ENCODE measurements at places on chromosomes 12 and 14. TPM values are rescaled to one million over a fixed set of nuclear protein-coding genes. Genes with fewer than 3 reads are reported as not detected.

DNA sequence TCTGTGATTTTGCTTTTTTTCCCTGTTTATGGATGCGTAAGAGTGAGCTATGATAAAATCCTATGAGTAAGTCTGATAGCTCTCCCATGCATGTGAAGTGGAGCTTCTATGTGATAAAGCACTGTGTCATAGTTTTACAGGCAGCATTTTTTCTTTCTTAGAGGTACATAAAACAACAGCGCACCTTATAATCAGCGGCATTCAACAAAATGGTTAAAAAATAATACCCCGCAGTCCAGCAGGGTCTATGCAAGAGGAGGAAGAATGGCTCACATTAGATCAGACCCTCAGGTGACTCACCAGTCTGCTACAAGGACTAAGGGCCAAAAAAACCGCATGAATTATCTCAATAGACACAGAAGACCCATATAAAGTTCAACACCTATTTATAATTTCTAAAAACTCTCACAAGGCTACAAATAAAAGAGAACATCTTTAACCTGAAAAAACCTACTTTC lies 33.0 kb upstream of the TMEM179 start:
- DNase-seq = no peak

Gene GPX2
- not detected for polyA plus RNA-seq

GRCh38 chr14:104797115-104798044 lies 1.8 kb upstream of the AKT1 start:
- no peak for DNase-seq

Gene NGDN
- 34.5 TPM for polyA plus RNA-seq

DNA sequence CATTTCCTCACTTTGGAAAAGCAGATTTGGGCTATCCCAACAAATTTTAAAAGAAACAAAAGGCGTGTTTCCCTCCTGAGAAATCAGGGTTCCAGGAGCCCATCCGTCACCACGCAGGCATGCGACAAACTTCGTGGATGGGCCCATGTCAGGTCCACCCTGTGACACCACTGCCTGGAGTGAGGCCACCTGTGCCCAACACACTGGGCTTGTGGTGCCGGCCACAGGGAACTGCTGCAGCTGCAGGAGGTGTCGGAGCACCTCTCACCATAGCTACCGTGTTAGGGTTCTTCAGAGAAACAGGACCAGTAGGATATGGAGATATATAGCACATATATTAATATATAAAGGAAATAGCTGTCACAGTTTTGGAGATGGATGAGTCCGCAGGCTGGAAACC lies 53.0 kb upstream of the BCL11B start:
- no peak for DNase-seq

DNA sequence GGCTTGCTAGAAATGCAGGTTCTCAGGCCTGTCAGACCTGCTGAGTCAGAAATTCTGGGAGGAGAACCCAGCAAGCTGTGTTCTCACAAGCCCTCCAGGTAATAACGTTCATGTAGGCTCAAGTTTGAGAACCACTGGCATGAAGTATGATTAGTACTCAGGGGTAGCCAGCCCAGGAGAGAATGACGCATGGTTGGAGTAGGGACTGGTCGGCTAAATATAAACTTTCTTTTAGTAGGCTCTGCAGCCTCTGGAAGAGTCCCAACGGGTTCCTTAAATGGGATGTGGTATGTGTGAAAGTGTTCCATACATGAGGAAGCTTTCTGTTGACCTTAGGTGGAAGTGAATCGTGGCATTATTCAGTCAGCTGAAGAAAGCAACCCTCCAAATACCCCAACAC lies 209.3 kb downstream of the SLC41A2 start:
- no peak for DNase-seq

GRCh38 chr12:92034083-92034482 lies 111.6 kb downstream of the BTG1 start:
- DNase-seq = no peak

GRCh38 chr12:7934889-7935492 lies 996 bp downstream of the SLC2A3 start:
- DNase-seq = no peak

DNA sequence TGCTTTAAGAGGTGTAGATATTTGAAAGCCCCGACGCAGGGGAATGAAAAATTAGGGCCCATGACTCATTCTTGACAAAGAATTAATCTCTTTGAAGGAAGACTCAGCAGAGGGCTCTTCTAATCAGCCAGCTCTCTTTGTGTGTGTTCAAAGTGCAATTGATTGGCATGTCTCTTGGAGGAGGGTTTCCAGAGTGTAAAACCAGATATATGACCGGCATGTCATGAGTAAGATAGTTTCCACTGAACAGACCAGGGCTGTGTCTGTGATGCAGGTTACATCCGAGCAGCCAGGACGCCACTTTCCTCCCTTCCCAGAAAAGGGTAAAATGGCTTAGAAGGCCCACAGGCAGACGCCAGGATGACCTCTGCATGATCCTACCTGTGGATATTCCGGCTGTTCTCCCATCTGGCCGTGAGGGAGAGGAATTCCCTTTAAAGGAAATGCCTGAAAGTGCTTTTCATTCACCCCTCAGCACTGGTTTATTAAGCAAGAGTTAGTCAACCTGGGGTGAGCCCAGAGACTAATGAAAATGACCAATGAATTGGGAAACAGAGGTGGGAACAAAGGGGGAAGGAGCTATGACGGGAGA lies 7.2 kb upstream of the KRT75 start:
- DNase-seq = no peak

GRCh38 chr14:43056106-43056505 lies 1449.4 kb downstream of the LRFN5 start:
- DNase-seq = no peak

Gene LRP1-AS
- not detected for polyA plus RNA-seq

DNA sequence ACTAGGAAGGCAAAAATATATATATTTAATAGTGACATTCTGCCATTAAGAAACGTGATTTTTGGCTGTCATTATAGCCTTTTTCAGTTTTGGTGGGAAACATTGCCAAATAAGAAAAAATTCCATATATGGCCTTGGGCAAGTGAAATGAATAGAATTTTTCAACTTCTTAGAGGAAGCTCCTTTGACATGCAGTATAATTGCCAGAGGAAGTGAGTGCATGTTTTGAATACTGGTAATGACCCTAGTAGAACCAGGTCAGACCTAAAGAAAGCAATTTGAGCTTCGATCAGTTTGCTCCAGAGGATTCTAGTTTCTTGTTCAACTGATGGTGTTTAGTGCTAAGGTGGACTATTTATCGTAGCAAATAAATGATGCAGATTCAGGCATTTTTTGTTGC lies 26.2 kb upstream of the TRIM9 start:
- no peak for DNase-seq

Gene KRT8
- polyA plus RNA-seq = 31.1 TPM

Gene MLEC
- polyA plus RNA-seq = 34.3 TPM

Gene MIPOL1
- polyA plus RNA-seq = 1.1 TPM

GRCh38 chr12:94062796-94063635 lies 85.4 kb upstream of the PLXNC1 start:
- DNase-seq = no peak

DNA sequence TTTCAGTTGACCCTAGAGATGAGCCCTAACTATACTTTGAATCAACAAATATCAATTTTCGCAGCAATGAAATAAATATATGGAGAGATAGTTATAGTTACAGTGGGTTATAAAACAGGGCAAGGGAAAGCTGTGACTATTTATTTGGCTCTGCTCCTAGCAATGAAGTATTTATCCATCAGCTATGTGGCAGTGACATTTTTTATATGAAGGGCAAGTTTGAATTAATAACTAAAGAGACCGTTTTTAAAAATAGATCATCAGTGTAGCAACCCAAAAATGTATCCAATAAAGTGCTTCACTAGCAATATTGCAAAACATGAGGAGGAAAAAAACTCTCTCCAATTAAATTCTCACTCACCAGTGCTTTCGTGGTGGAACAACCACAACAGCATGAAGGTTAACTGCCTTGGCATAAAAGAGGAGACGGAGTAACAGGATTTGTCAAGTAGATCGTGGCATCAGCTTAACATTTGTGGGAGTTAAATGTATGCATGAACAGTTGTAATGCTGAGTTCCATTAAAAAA lies 58.1 kb upstream of the NUDT4 start:
- DNase-seq = no peak

Gene ST8SIA1
- polyA plus RNA-seq = not detected

- DNase-seq = no peak
Measured at GRCh38 chr14:73058922-73059673, 764 bp downstream of the RBM25 start.

- DNase-seq = no peak
Measured at GRCh38 chr12:32471591-32472001, 72.2 kb downstream of the FGD4 start.

DNA sequence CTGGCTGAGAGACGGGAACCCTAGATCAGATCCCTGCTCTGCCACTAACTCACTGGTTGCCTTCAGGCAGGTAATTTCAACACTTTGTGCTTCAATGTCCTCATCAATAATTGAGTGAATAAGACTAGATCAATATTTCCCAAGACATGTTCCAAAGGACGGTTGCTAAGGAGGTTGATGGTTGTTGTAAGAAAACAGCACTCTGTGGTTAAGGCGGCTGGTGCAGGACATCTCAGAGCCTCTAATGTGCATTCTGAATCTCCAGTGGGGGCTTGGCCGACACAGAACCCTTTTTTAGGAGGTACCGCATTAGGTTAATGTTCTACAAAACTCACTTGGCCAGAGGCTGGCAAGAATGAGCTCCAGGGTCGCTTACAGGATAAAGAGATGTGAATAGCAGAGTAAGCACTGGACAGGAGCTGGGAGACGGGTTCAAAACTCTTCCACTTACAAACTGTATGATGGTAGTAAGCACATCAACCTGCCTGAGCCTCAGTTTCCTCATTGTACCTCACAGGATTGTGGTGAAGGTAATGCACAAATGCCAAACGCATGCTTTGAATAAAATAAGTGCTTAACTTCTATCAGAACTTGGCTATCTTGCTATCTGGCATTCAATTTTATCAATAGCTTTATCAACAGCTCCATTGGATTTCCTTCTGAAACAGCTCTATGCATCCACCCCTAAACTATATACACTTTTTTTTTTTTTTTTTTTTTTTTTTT lies 136.9 kb upstream of the PARP11 start:
- no peak for DNase-seq

Gene KANSL2
- polyA plus RNA-seq = 41.0 TPM

DNA sequence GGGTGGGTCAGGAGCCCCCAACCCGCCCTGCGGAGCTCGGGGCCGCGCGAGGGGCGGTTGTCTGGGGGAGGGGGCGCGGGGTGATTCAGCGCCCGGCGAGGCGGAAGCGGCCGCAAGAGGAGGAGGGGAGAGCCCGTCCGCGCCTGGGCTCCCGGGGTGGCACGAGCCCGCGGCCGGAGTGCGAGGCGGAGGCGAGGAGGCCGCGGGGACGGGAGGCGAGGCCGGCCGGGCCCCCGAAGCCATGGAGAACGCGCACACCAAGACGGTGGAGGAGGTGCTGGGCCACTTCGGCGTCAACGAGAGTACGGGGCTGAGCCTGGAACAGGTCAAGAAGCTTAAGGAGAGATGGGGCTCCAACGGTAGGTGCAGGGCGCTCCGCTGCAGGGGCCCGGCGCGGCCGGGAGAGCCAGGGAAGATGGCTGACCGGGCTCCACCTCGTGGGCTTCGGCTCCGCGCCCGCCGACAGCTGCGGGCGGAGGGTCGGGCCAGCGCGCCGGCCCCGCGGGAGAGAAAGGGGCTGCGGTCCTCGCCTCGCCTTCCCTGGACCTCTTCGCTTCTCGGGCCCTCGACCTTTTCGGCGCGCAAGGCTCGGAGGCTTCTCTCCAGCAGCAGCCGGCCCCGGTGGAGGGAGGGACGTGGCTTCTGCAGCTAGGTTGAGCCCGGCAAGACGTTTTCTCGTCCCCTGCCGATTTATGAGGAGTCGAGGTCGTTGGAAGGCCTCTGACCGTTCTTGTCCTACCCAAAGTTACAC lies 677 bp downstream of the ATP2A2 start:
- DNase-seq = no peak

DNA sequence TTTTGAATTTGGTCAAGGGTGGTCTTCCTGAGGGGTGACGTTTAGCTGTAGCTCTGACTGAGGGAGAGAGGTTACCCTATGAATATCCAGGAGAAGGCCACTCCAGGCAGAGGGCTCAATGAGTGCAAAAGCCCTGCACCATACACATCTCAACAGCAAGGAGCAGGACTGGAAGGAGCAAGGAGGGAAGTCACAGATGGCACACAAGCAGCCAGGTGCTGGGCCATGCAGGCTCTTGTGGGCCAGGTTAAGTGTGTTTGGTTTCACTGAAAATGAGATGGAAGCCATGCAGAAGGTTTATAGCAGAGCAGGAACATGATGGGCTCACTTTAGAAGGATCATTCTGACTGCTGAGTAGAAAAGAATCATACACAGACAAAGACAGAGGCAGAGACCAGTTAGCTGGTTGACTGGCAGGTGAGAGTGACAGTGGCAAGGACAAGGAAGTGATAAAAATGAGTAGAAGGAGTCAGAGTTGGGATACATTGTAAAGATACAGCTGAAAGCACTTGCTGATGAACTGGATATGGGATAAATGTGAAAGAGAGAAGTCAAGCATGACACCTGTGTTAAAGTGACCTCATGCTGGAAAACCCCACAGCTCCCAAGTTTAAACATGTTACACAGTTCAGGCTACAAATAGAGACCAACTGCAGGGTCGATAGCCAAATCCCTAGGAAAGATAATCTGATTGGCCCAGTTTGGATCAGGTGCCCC lies 81.2 kb downstream of the PRKD1 start:
- DNase-seq = no peak

GRCh38 chr12:7019043-7019569 lies 830 bp upstream of the LPCAT3 start:
- no peak for DNase-seq

Gene NKX2-1
- polyA plus RNA-seq = not detected

DNA sequence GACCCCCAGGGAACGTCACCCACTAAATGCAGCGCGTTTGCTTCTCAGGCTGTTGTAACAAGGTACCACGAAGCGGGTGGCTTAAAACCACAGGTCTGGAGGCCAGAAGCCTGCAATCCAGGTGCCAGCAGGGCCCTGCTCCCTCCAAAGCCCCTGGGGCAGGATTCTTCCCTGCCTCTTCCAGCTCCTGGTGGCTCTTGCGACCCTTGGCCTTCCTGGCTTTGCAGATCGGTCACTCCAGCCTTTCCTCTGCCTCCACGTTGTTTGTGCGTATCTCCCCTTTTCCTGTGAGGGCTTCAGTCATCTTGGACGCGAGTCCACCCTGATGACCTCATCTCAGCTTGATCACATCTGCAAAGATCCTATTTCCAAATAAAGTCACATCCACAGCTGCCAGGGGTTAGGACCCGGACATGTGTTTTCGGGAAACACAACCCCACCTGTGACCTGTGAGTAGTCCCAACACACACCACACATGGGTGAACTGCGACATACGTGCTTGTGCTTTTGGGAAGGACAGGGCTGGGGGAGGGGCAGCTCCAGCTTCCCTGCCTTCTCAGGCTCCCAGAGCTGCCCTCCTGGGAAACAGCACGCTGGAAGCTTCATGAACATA lies 114.5 kb upstream of the NCOR2 start:
- DNase-seq = peak; percentile 58

Gene TMBIM6
- polyA plus RNA-seq = 1,002 TPM

Gene TAPBPL
- 13.6 TPM for polyA plus RNA-seq

DNA sequence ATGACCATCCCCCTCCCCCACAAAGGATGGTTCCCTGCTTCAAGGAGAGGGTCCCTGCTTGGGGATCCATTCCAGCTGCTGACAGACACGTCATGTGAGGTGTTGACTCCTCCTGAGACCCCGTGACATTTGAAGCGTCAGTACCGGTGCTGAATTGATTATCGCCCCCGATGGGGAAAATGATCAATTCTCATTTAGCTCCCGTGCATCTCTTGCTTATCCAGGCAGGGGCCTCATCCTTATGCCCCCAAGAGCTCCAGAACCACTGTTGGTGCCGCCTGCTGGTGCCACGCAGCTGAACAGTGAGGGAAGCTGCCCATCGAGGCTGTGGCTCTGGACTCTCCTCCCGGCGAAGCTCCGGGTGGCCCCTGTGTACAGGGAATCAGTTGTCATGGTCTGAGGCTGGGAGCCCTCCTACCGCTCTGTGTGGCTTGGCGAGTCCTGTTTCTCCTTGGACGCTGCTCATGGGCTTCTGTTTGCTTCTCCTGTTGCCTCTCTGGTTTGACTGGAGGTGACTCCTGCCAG lies 4.6 kb downstream of the KIF26A start:
- no peak for DNase-seq
